A375 (cell line): ENCODE measurements at places on chromosomes 6 and 20. TPM values are rescaled to one million over a fixed set of nuclear protein-coding genes. Genes with fewer than 3 reads are reported as not detected.

Gene NMBR
- not detected in 2 replicates for total RNA-seq

Gene ARMH2
- not detected in 2 replicates for total RNA-seq

Gene MEP1A
- total RNA-seq, result not detected in 2 replicates

Gene OXT
- not detected in 2 replicates for total RNA-seq

Gene GRIK2
- total RNA-seq, result 5.8 and 9.0 TPM in 2 replicates

Gene C6orf58
- total RNA-seq, result not detected in 2 replicates

Gene CST1
- not detected in 2 replicates for total RNA-seq
